ENCODE measurements at places on chromosomes 3 and 15.

GRCh38 chr3:4416427-4416945 is 50.6 kb downstream of the SUMF1 start:
- DNase-seq = no peak

GRCh38 chr3:152331018-152331541 is 62.4 kb downstream of the MBNL1 start:
- DNase-seq = no peak

GRCh38 chr3:133895208-133896001 is at the start of gene RAB6B:
TSS of gene RAB6B (minus strand) at chr3:133895882. CDS start at chr3:133895466, 416 bp downstream.
- no peak for DNase-seq

DNA sequence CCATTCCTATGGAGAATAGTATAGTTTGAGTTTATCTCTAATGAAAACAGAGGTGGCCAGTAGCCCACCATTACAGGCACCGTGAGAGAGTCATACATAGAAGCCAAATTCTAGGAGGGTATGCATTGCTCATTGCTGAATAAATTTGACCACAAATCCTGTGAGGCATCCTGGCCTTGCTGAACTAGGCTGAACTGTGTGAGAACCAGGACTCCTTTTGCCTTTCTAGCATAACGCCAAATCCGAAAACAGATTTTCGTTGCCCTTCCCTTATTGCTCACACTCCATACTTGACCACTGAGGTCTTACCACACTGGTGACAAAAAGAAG is 50.4 kb downstream of the SLC2A2 start:
- DNase-seq = no peak

- no peak for DNase-seq
Observed at GRCh38 chr3:58471025-58471887, 20.6 kb upstream of the KCTD6 start.

- DNase-seq = no peak
Observed at GRCh38 chr3:126883241-126883640, 99.7 kb upstream of the PLXNA1 start.

GRCh38 chr3:9793161-9793781 is 389 bp downstream of the ARPC4 start:
- DNase-seq = no peak

DNA sequence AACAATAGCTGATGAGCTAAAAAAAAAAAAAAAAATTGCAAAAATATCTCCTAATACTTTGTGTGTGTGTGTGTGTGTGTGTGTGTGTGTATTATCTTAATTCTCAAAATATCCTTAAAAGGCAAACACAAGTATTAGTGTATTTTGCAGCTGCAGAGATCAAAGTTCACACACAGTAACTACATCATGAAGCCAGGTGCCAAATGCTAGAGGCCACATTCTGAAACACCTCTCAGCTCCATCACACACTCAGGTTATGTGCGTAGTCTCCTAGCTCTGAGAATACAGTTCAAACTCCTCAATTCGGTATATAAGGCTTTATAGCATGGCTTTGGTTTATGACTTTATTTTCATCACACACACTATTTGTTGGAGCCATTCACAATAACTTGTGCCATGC is 33.5 kb upstream of the PPARG start:
- no peak for DNase-seq

- no peak for DNase-seq
Observed at GRCh38 chr3:71548705-71549384, 34.7 kb downstream of the FOXP1 start.

DNA sequence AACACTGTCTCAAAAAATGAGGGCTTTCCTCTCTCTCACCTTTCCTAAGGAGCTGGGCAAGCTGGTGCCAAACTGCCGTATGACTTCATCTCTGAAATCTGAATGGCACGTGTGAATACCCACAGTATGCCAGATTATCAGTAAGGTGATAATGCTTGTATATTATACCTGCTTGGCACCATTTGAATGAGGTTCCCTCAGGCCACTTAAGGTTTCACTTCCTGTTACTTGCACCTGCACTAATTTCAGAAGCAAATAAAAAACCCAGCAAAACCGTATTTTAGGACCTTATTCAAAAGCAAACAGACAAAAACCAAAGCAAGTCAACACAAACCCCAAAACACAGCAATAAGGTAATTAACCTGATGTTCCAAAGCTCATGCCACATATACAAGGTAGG is 19.7 kb downstream of the FOXP1 start:
- no peak for DNase-seq

- DNase-seq = no peak
Observed at GRCh38 chr3:192128922-192129321, 598.4 kb downstream of the FGF12 start.

DNA sequence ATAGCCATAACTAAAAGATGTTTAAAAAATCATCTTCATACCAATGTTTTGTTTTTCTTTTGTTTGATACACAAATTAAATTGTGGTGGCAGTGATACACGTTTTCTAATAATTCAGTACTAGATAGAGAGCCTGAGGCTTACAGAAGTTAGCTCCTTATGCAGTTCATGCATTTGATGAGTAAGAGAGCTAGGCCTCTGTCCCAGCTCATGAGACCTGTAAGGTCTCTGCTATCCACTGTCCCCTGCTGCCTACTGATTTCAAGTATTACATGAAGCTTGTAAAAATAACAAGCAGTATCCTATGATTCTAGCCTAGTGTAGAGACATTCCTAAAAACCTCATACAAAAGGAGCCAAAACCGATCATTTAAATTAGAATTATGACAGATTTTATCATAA is 144.5 kb downstream of the MBNL1 start:
- DNase-seq = no peak

DNA sequence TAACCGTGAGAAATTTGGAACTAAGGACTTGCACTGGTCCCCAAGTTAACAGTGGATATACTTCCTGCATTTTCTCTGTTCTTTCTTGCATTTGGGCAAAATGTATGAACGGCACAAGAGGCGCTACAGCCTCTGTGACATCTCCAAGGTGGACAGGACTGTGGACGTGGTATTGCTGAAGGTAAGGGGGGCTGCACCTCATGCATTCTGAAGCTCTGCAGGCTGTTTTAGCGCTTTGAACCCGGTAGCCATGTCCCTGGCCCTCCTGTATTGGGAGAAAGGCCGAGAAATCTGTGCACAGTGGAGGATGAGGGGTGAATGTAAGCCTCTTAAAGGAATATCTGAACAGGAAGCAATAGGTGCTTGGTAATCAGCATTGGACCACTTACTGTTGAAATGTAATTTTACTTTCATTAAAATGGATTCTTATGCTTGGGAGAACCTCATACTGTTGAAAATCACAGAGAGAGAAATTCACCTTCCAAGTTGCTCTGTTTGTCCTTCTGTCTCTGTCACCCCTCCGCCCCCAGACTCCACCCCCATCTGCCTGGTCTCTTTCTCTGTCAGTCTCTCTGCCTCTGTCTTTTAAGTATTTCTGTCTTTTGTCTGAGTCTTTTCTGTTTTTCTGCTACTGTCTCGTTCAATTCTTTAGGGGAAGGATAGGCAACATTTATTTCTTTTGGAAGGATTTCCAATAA is 174.6 kb downstream of the KLHL25 start:
- DNase-seq = peak; percentile 11

DNA sequence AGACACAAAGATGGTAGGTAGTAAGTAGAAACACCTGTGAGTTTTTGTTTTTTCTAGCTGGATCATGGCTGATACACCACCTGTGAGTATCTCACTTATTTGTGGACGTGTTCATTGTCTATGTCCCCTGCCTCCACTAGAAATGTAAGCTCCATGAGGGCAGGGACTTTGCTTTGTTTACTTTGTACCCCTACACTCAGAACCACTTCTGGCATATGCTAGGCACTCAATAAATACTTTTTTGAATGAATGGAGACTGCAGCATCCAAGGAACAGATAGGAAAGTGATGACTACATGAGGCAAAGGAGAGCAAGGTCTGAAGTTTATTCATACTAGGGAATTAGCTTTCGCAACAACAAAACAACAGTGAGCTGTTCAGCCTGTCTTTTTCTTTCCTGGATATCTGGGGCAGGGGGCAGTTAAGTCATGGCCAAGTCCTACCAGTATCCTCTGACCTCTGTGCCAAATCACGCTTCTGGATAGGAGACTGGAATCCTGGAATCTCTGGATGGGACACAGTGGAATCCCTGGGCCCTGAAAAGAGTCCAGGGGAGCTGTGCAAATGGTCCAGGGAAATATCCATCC is 11.6 kb upstream of the EPB42 start:
- no peak for DNase-seq

DNA sequence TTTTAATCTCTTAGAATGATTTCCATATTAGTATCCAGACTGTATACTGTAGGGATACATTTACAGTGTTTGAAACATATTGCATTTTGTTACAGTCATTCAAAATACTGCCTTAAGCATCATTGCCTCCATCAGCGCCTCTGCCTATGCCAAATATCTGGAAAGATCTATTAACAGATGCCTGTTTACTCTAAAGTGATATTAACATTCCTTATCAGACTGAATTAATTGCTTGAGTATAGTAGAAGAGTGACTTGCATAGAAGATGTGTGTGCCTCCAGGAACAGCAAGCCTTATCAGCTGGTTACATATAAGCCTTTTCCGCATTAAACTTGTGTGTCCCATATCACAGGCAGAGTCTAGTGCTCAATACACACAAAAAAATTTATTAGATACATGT is 379.1 kb downstream of the CADM2 start:
- DNase-seq = no peak

DNA sequence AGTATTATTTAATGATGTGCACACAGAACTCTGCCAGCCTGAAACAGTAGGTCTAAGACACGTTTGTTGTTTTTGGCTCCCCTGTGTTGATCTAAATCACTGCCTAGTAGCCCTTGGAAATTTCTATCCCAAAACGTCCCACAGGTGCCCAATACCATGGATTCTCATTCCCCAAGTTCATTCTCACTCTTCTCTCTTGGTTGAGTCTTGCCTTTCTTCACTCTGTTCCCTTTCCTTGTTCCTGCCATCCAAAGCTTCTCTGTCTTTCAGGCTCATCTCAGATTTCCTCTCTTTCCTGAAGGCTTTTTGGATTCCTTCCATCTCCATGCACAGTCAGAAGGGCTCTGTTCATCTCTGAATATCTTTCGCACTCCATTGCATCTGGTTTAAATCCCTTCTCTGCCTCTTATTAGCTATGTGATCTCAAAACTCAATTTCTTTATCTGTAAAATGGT is 54.2 kb downstream of the PPARG start:
- no peak for DNase-seq

DNA sequence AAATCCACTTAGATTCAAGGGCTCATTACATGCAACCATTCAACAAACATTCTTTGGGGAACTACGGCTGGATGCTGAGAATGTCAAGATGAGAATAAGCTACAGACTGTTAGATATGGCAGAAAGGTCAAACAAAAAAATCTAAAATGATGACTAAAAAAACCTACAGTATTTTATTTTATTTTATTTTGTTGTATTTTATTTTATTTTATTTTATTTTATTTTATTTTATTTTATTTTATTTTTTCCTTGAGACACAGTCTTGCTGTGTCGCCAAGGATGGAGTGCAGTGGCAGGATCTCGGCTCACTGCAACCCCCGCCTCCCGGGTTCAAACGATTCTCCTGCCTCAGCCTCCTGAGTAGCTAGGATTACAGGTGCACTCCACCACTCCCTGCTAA is 46.2 kb downstream of the WDR72 start:
- no peak for DNase-seq

DNA sequence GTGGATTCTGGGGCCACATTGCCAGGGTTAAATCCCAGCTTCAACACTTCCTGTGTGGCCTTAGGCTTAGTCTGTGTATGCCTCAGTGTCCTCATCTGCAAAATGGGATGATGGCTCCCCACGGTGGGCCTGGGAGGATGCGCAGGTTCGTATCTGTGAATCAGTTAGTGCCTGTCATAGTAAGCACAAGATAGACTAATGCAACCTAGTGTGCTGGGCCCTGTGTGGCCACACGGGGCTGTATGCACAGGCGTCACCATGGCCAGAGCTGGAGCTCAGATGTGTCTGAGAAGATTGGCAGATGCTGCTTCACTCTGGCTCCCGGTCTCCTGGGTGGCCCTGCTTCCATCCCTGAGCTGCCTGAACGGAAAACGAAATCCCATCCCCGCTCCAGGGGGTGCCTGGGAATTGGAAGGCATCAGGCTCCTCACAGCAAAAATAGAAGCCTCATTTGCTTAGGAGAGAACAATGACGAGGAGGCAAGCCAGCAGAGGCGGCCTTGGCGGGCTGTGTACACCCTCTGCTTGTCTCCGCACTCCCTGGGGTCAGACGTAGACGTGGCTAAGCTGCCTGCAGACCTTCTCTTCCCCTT is 103.6 kb downstream of the APBA2 start:
- DNase-seq = peak; percentile 11

GRCh38 chr3:48411041-48411588 is 18.8 kb downstream of the PLXNB1 start:
- no peak for DNase-seq

DNA sequence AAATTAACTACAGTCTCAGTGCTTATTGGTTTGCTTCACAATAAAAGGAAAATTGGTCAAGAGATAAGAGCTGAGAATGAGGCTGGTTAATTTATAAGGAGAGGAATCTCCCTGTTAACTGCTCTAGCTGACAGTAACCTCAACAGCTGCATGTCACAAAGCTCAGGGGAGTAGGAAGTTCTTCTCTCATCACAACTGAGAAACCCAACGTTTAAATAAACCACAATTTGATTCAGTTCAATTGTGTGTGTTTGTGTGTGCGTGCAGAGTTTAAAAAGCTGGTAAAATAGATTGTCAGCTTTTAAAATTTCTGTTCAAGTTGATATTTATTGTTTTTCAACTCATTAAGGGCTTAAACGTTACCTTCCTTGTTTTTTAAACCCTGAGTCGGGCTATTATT is 3.5 kb upstream of the TGFBR2 start:
- peak; percentile 70 for DNase-seq

GRCh38 chr15:76059320-76060117 is at the start of gene TMEM266:
TSS of gene TMEM266 (plus strand) at chr15:76059985. CDS start at chr15:76134264, 74,279 bp downstream.
- peak; percentile 32 for DNase-seq

DNA sequence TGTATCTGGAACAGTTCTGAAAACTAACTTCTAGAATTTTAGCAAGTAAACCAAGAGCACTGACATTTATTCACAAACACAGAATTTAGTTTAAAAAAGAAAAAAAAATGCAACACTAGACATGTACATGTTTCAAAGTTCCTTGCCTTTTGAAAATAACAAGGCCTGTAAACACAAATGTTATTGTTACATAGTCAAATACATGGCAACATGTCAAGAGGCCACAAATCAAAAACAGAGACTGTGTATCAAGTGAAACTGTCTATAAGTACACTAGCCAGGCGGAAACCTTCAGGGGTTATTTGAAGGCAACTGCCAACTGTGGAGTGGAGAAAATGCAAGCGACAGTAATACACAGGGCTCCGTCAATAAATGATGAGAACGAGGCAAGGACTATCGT is 547.6 kb downstream of the FOXP1 start:
- no peak for DNase-seq

- DNase-seq = no peak
Observed at GRCh38 chr3:140316868-140317400, 360.9 kb upstream of the TRIM42 start.

DNA sequence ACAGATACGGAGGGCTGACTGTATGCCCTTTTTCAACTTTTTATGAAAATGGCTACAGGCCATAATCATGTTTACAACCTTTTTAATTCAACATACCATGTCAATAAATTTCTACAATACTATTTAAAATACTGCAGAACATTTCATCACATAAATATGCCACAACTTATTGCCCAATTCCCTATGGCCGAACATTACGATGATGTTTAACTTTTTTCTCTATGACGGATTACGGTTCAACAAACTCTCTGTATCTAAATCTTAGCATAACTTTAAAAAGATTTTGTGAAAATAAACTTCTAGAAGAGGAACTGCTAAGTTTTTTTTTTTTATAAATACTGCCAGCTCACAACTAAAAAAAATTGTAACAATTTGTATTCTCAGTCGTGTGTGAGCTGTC is 220.4 kb downstream of the OSBPL10 start:
- no peak for DNase-seq
